ENCODE measurements at places on chromosomes 11 and 22.

DNA sequence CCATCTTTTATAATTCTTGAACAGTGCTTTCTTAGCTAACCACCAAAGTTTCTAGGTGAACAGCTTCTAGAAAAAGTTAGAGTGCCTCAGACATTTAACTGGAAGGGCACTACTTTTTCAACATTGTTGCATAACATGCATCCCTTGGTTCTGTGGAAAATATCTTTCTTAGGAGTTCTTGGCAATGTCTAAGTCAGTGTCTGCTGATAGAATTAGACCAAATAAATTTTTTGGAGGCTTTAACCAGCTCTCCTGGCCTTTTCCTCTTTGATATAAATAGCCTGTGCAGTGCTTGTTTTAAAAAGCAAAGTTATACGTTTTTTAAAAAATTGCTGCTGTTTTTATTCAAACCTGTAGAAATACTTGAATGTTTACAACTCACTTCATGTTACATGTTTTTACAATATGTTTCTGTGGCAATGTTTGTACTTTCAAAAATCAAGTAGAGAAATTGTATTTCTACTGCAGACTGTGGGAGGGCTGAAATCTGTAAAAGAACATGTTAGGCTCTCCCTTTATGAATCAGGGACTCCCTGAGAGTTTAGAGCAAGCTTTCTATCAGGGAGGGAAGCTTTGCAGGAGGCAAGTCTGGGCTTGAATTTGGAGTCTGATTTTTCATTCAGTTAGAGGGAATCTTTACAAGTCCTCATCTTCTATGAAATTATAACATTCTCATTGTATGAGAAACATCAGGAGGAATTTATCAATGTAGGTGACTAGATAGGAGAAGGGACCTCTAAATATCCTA lies 16.3 kb upstream of the PANX1 start:
- no peak for DNase-seq

- DNase-seq = peak; percentile 15
Observed at GRCh38 chr11:69915151-69915500, 95.9 kb upstream of the FGF3 start.

DNA sequence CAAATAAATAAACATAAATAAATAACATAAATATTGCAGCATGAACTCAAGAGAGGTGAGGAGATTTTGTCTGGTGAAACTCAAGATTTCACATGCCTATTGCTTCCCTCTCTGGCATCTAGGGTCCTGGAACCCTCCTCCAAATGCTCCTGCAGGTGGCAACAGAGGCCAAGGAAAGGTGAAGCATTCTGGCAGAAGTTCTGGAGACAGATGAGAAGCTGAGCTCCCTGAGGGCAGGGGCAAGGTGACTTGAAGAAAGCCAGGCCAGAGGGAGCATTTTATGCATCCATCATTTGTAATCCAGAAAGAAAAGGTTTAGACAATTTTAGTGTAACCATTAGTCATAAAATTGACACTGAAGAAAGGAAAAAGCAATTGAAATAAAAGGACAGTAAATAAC lies 64.9 kb downstream of the ENDOD1 start:
- DNase-seq = peak; percentile 70

DNA sequence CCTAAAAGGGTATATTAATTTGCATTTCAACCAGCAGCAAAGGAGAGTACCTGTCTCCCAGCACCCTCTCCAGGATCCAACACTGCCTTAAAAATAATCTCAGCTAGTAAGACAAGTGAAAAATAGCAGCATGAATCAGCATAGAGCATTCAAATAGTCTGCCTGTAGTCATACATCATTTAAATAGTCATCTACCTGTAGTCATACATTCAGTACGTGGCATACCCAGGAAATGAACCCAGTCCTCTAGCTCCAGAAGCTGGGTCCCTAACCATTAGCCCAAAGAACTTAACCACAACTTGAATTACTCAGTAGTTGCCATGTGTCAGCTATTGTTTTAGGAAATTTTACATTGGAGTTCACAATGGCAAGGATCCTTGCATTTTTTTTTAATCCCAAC lies 9.3 kb downstream of the TENM4 start:
- DNase-seq = peak; percentile 77

DNA sequence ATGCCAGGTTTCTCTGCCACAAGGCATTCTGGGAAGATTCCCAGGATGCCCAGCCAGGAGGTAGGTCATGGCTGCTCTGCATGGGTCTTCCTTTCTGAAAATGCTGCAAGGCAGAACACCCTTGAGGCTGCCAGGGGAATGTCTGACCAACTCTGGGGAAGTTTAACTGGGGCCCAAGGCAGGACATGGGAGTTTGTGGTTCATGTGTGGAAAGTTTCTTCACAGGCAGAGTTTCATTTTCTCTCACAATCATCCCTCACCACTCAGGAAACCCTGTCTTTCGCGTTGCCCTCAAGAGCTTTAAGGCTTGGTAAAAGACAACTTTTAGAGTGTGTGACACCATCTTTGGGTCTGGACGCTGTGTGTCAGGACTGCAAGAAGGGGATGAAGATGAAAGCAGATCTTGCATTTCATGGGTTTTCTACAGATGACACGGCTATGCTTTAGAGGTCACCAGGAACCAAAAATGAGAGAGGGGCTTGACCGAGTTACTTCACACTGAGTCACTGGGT lies 133.5 kb downstream of the CD44 start:
- no peak for DNase-seq

DNA sequence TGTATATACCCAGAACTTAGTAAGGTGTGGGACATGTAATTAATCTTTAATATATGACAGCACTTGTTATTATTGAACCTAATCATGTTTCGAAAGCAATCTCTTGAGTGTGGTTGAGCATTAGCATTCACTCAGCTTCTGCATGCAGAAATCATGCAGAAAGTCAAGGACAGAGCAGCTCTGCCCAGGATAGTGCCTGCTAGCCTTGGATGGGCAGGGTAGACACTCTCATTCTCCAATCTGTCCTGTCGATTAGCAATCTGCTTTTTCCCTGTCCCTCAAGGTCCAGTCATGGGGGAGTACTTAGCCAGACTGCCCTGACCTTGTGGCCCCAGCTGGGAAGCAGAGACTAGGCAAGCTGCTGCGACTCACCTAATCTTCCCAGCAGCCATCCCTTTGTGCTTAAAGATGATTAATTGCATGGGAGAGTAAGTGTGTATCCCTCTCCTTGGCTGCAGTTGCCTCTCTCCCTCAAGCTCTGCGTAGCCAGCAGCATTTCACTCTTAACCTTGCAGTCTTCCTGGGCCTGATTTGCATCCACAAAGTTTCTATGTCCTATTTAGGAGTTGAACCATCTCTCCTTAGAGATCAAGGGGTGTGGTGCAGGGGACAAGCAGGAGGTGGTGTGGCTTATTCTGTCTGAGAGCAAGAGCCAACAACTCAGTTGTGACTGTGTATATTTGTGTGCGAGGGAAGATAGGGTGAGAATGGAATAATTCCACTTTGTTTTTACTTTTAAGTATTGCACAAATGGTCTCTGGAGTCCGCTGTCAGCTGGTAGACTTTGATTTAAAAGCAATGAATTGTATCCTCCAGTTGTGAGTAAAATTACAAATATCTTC lies 101.4 kb downstream of the FDX1 start:
- DNase-seq = no peak

DNA sequence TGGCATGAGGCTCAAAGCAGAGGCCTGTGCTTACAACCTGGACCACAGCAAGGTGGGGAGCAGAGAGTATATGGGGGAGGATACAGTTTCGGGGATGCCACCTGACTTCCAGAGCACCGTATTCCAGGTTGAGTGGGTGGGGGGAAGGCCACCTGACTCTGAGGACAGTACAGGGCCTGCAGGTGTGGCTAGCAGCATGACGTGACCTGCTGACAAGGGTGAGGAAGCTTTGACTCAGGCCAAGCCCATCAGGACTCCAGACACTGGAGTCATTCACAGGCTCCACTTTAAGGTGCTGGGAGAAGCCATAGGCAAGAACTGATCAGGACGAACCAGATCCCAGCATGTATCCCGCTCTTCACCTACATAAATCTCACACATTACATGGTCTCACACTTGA lies 34.6 kb upstream of the CRTAM start:
- no peak for DNase-seq
